ENCODE measurements at places on chromosomes 12 and 14.

- DNase-seq, result no peak
These were observed 39.8 kb downstream of the RNF34 start for GRCh38 chr12:121439715-121440114.

DNA sequence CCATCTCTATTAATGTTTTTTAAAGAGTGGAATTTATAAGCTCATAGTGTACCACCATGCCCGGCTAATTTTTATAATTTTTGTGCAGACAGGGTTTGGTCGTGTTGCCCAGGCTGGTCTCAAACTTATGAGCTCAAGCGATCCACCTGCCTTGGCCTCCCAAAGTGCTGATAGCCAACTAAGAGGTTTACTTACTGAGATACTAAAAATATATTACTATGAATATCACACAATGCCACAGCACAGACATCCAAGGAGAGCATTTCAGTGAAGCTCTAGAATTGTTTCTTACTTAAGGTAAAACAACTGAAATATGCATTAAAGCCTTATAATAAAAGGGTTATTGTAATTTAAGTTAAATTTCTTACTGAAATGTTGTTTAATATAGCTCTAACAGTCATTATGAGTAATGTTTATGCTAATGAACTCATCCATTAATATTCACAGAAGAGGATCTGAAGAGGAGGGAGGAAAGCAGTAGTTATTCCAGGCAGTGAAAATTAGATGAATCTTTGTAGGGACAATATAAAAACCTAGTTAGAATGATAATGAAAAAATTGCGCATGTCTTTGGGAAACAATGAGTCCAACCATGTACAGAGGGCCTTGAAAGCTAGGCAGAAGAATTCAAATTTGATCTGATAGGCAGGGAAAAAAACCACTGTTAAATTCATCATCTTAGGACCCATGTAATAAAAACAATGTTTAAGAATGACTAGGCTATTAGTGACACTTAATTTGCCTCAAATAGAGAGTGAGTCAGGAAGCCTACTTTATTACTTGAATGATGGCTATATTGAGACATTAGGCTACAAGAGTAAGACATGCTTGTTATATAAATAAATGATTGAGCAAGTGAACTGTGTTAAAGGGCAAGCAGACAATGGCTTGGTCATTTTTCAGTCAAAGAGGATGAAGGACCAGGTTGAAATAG, 99.2 kb downstream of the SLC41A2 start:
- DNase-seq, result no peak

GRCh38 chr12:94676031-94676641, 25.8 kb upstream of the TMCC3 start:
- DNase-seq, result no peak

GRCh38 chr14:28375295-28375694, 391.3 kb upstream of the FOXG1 start:
- DNase-seq, result no peak

DNA sequence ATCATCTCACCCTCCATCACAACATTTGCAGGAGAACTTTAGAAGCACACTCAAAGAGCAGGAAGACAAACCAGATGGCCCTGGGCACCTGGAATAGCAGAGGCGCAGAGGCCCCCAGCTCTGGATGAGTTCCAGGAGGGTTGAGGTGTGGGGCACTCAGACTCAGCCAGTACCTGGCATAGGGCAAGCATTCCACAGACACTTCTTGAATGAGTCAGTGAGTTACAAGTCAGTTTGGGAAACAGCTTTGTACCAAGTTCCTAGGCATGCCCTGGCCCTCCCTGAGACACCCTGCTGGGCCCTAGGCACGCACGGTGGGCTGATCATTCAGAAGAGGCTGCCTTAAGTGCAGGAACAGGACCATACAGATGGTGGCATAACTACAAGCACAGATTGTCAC, 54.3 kb downstream of the MAP3K9 start:
- no peak for DNase-seq

- no peak for DNase-seq
These were observed 33.3 kb upstream of the CLMN start for GRCh38 chr14:95353007-95353406.

Measured in large intestine (tissue), 12 donors.